Left renal cortex interstitium (tissue), 4 donors: ENCODE measurements at places on chromosomes 7 and 10.

GRCh38 chr10:50498465-50498864 lies 125.3 kb downstream of the SGMS1 start:
- no peak for DNase-seq

DNA sequence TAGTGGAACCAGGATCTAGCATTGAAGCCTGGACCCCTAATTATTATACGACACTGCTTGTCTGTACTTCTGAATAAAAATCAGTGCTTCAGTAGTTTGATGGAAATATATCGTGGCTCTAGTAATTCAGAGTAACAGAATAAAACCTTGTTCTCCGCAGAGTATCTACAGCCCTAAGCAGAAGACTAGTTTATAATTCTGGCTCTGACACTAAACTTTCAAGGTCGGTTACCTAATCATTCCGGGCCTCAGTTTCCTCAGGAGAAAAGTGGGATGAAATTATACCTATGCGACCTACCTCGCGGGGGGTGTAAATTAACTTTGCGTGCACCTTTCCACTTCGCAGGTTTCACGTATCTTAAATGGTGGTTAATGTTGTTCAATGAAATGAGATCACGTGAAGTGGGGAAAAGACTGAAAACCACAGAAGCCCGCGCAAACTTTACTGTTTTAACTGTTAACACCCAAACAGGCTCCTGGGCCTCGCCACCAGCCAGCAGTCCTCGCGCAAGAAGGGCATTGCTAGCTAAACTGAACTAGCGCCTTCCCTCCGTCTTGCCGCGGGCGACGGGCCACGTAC lies 615 bp downstream of the THAP5 start:
- no peak for DNase-seq

DNA sequence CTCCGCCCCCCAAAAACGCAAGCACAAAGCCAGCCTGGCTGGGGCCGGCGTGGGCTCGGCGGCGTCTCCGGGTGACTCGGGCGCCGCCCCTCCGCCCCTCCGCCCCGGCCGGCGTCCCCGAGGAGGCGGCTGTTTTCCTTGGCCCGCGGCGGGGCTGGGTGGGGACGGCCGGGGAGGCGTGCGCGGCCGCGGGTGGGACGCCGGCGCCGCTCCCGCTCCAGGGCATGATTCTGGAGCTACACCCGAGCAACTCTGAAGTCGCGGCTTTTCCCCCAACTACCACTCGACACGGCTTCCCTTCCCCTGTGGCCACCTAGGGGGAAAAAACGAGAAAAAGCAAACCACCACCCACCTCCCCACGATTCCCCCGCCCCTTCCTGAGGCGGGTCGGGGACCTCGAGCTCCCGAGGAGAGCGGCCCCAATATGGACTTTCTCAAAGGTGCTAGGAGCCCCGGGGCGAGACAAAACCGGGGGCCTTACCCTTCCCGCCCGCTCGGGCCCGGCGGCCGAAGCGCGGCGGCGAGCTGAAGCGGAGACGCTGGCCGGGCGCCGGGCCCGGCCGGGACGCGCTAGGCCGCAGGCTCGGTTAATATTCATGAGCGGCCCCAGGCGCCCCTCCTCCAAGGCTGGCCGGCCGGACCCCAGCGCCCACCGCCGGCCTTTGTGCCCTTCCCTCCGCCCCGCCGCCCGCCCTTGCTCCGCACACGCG lies 856 bp downstream of the ARHGAP21 start:
- DNase-seq, result no peak

- no peak for DNase-seq
These were observed 27.0 kb upstream of the GLI3 start for GRCh38 chr7:42263971-42264370.

GRCh38 chr10:132096223-132096622 lies 30.5 kb downstream of the JAKMIP3 start:
- DNase-seq, result no peak

GRCh38 chr7:87003872-87004798 lies 55.3 kb downstream of the ELAPOR2 start:
- no peak for DNase-seq

GRCh38 chr7:128063088-128063487 lies 31.9 kb upstream of the LRRC4 start:
- no peak for DNase-seq

DNA sequence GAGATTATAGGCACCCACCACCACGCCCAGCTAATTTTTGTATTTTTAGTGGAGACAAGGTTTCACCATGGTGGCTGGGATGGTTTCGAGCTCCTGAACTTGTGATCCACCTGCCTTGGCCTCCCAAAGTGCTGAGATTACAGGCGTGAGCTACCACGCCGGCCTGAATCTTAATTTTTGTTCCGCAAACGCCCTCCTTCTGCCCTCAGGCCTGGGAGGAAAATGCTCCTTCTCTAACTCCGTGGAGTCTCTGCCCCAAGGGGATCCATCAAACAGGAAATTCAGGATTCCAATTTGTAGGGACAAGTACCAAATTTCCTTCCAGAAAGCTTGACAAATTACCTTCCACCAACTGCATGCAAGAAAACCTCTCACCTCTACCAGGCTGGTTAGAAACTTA lies 43.2 kb downstream of the RBAK start:
- no peak for DNase-seq

DNA sequence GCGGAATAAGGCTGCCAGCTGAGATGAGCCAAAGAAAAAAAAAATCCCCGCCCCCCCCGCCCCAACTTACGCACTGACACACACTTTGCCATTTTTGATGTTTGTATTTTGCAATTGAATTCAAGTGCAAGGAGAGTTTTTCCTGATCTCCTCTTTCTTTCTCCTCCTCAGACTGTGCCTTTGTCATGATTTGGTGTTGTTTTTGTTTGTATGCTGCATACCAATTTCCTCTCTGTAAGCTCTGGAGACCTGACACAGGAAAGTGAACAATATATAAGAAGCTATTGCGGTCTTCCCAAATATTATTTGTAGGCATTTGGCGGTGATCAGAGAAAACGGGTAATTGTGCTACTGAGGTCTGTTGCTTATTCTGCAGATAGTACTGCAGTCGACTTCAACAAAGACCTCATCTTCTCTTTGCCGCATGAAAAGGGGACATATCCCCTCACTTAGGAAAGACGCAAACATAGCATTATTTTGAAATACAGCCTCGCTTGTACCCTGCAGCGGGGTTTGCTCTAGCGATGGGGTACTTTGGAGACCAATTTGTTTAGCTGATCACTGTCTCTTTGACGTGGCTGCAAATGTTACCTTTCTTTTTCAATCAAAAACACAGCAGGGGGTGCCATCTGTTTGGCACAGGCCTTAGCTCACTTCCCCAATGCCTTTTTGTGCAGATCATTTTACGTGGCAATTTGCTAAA lies 206.6 kb downstream of the SKAP2 start:
- no peak for DNase-seq

DNA sequence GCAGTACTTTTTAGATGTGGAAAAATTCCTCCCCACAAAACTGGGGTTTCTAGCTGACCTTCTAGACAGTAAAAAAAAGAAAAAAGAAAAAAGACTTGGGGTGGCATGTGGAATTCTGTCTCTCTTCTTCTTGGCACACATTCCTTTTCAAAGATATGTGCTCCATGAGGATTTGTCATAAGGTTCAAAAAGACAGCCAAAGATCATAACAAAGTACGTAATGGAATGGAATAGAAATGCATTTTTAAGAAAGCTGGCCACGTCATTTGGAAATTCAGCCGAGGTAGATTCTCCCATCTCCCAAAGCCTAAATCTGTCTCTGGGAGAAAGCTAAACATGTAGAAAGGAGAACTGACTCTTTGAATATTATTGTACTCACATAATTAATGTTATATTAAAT lies 381.3 kb upstream of the NFE2L3 start:
- DNase-seq, result no peak

GRCh38 chr10:71048971-71049615 lies 160.7 kb upstream of the PCBD1 start:
- no peak for DNase-seq

DNA sequence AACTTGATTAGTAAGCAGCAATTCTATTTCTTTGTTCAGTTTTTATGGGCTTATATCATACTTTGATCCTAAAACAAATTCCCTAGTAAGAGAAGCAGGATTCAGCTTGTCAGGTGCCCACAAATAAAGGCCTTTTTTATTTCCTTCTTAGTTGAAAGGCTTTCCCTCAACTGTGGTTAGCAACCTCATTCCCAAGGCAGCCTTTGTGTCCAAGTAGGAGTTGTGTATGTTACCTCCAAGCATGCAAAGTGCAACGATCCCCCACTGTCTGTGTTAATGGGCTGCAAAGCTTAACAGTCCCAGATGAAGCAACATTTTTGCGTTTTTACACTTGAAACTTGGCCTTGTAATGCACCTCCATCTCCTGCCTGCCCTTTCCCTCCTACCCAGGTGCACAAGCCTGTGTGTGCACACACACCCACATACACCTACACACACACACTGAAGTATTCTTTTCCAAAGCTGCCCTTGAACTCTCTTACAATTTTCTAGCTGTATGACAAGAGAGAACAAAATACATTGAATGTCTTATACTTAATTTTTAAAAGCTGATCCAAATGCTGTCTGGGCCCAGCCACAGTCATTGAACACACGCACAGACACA lies 278.2 kb downstream of the SNX13 start:
- DNase-seq, result no peak

DNA sequence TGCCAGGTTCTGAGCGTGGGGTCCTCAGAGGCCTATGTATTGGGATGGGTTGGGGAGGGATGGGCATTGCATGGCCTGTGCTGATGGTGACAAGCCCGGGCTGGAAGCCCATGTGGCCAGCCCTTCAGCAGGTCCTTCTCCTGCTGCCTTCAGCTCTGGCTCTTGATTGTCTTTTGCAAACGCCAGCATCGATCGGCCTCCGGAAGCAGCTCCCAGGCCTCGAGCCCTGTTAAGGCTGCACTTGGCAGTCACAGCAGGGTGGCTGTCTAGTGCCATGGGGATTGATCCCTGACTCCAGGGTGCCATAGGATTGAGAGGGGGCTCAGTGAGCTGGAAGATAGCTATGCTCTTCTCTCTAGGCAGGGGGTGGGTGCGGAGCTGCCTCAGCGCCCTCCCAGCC lies 51.4 kb downstream of the CDH23 start:
- DNase-seq, result no peak

GRCh38 chr10:5079306-5079830 lies 14.8 kb upstream of the AKR1C3 start:
- no peak for DNase-seq

GRCh38 chr7:105715528-105715927 lies 134.2 kb upstream of the EFCAB10 start:
- DNase-seq, result no peak

- no peak for DNase-seq
These were observed 55.2 kb upstream of the TNRC18 start for GRCh38 chr7:5478568-5479430.

DNA sequence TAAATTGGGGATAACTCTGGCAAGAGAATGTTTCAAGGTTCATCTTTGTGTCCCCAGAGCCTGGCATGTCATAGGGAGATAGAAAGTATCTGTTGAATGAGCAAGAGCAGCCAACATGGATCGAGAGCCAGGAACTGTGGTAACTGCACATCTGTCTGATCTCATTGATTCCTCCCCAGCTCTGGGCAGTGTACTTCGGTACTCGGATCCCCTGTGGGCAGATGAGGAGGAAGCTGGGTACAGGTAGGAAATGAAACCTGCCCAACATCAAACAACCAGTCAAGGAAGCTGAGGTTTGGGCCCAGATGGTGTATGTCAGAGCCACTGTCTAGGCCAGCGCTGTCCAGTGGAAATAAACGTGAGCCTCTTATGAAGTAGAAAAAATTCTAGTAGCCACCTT lies 76.4 kb downstream of the GRK5 start:
- no peak for DNase-seq

- no peak for DNase-seq
These were observed 132.2 kb downstream of the MAD1L1 start for GRCh38 chr7:2100278-2101208.

DNA sequence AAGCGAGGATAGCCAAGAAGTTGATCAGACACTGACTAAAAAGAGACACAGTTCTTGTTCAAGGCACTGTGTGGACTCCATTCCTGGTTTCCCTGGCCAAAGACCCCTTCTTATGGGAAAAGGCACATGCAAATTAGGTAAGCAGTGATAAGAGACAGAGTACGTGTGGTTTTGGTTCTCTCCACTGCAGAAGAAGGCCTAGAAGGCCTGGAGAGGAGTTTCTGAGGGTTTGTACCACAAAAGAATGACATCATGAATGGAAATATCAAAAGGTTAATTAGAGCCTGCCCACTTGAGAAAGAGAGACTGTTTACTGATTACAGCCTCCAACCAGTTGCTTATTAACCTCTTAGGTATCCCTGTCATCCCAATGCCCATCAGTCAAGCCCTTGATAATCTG lies 137.5 kb downstream of the ZNF365 start:
- DNase-seq, result no peak

DNA sequence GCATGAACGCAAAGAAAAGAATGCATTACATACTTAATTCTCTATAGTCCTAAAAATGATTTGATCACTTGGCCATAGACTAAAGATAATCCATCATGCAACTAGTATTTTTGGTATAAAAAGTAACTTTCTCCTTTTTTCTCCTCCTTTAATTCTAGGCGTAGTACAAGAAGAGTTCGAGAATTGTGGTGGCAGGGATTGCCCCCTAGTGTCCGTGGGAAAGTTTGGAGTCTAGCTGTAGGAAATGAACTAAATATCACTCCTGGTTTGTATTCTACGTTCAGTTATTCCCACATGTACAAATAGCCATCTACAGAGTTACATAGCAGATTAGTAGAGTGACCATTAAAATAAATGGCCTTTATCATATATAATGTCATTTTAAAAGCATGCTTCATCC lies 45.5 kb upstream of the HELLS start:
- DNase-seq, result no peak

DNA sequence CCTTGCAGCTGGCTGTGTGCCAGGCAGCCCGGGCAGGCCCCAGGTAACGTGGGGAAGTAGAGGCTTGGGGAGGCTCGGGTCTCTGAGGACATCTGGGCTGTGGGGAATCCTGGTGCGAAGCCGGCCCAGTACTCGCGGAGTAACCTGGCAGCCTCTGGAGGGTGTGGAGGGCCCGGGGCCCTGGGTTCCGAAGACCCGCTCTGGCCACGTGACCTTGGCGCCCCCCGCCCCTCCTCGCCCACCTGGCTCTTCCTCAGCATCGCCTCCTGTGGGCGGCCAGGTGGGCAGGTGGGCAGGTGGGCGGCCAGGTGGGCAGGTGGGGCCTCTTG lies 143.1 kb downstream of the WDR37 start:
- DNase-seq, result no peak
